ENCODE measurements at places on chromosomes 11 and 22.
A peak's percentile ranks its signal among the peaks of the same experiment; 100 is the strongest.

DNA sequence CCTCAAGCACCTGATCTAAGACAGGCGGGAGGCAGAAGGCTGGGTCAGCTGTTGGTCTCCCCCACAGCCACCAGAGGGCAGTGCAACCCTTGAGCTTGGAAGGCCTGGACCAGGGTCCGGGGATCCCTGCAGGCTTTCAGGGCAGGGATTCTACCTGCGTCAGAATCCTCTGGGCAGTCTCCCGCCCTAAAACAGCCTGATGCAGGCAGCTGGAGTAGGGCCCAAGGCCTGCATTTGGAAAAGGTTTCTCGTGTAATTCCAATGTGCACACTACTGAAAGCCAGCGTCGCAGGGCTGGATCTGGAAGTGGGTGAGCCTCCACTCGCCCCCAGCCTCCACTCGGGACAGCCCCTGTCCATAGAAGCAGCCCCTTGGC, 31.8 kb downstream of the BID start:
- peak; percentile 83 for DNase-seq

GRCh38 chr22:36662981-36663380, 40.6 kb downstream of the CACNG2 start:
- DNase-seq: no peak

DNA sequence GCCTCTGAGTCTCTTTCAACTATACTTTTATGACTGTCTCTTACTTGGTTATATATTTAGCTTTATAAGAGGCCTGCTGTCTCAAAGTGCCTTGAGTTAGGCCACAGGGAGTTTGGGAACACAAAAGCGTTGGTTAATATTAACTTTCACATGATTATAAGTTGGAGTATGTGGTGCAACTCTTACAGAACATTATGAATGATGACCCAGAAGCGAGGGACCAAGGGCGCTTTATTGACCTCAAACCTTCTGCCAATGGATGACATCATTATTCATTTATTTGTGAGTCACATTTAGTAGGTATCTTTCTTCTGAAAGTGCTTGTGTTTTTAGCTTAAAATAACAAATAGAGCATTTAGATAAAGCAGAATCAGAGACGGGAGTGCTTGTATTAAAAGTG, 298.0 kb upstream of the ZC3H12C start:
- DNase-seq: no peak

- no peak for DNase-seq
Observed at GRCh38 chr11:14480716-14481115, 18.9 kb downstream of the COPB1 start.

DNA sequence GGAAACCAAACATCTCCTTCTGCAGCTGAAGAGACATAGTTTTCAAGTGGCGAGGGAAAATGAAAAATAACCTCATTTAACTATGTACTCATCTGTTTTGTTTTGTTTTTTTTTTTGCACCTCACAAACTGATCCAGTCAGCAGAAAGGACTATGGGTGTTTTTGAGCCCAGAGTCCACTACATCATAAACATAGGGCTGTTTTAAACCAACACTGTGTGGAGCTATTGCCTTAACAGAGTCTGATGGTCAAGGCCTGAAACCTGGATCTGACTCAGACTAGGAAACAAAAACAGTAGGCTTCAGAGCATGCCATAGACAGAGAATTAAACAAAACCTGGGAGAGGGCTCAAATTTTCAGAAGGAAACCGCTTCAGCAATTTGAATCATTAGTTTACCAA, 99.3 kb upstream of the FSHB start:
- DNase-seq: no peak

DNA sequence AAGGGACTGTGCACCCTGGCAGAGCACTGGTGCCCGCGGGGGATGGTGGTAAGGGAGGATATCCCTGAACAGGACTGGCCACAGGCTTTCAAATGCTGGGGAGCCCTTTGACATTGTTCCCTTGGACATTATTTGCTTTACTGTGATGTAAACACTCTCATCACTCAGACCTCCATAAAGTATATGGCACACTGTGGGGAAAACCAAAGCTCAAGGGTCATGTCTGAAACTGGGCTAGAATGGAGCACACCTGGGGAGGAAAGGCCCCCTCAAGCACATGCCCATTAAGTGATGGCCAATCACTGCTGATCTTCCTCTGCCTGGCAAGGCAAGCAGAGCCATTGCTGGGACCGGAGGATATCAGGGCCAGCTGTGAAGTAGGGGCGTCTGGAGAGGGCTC, 60.9 kb upstream of the TENM4 start:
- no peak for DNase-seq

GRCh38 chr22:48035897-48036296, 1273.4 kb downstream of the TBC1D22A start:
- no peak for DNase-seq

GRCh38 chr11:117171404-117172061, 7.0 kb upstream of the SIDT2 start:
- no peak for DNase-seq

DNA sequence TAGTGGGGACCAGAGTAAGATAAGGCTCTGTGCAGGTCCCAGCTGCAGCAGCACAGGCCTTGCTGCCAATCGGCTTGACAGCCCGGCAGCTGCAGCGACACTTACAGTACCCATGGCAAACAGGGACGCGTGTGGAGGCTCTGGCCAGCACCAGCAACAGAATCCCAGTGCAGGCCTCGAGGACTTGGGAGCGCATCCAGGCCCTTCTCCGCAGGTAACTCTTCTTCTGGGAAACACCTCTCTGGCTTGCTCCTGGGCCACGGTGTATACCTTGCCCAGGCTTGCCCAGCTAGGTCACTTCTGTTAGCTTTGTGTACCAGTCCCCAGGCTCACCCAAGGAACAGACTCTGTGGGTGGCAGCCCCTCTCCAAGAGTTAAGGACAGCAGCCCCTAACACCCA, 126.7 kb downstream of the CTTN start:
- DNase-seq: no peak

DNA sequence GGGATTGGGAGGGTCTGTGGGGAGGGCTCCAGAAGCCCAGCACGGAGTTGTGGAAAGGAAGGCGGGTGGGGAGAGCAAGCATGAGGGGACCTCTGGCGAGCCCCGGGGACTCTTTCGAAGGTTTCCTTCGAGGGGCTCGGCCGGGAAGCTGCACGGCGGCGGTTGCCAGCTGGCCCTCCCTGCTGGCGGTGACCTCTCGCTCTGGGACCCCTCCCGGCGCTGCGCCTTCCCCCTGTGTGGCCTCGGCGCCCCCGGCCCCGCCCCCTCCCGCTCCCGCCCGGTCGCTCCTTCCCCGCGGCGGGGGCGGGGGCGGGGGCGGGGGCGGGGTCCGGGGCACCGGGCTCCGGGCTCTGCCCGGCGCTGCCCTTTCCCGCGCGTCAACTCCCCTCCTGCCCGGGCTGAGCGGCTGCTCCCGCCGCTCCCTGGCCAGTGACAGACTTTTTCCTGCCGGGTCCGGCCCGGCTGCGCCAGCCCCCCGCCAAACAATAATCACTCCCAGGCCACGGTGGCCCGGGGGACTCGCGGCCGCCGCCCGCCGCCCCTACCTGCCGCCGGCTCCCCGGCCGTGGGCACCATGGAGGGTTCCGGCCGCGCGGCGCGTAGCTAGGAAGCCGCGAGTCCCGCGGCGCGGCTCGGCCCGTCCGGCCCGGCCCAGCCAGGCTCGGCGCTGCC, 941 bp downstream of the CLCF1 start:
- peak; percentile 60 for DNase-seq

DNA sequence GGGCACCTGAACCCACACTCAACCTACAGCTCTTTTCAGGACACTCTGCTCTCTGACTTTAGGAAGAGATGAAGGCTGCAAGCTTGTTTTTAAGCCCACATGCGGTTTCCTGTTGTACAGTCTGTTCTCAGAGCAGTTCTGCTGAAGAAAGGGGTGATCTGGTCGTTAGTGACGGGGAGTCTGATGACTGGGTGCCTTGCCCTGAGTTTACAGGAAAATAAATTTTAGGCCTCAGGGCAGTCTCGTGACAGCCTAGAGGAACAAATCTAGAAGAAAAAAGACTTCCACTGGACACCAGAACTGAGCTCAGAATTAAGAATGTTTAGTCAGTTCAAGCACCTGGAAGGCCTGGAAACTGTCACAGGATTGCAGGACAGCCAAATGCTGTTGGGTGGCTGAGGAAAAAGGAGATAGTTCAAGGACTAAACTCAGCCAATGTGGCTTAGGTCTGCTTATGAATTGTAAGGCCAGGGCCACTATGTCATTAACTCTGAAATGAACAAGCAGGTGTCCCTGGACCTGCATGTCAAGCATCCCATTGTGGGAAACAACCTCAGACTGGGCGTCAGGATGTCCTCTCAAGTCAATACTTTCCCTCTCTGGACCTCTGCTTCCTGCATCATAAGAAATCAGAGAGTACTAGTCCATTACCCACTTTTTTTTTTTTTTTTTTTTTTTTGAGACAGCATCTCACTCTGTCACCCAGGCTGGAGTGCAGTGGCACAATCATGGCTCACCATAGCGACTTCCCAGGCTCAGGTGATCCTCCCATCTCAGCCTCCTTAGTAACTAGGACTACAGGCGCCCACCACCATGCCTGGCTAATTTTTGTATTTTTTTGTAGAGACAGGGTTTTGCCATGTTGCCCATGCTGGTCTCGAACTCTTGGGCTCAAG, 5.7 kb downstream of the PIK3IP1 start:
- DNase-seq: no peak

DNA sequence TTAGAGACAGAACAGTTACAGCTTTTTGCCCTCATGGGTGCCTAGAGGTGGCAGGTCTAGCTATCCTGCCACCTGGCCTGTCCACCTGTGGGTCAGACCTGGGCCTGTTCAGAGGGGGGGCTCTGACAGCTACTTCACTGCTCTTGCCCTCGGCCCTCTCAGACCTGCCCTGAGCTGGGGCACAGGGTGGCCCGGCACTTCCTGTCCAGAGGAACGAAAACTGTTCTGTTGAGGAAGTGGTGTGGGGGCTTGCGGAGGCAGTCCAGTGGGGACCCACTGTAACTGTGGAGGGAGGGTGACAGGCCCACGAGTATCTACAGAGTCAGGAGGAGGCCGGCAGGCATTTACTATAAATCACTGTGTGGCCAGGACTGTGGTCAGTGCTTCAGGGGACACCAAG, 16.2 kb downstream of the TESMIN start:
- DNase-seq: no peak

GRCh38 chr11:129640671-129641070, 175.0 kb upstream of the TMEM45B start:
- DNase-seq: no peak

DNA sequence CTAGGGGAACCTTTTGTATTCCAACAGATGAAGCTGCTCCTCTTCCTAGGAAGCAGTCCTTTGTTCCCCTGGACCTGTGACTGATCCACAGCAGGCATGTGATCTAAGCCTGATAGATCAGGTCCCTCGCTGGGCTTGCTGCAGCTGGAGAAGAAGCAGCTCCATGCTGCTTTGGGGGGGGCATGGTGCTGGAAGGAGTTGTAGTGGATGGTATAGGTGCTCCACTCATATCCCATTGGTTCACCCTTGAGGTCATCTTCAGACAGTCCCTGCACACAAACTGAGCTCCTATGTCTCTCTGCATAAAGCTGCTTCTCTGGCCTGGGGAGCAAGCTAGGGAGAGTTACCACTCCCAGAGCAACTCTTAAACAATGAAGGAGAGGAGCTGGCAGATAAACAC, 9.5 kb upstream of the RIC3 start:
- DNase-seq: no peak

DNA sequence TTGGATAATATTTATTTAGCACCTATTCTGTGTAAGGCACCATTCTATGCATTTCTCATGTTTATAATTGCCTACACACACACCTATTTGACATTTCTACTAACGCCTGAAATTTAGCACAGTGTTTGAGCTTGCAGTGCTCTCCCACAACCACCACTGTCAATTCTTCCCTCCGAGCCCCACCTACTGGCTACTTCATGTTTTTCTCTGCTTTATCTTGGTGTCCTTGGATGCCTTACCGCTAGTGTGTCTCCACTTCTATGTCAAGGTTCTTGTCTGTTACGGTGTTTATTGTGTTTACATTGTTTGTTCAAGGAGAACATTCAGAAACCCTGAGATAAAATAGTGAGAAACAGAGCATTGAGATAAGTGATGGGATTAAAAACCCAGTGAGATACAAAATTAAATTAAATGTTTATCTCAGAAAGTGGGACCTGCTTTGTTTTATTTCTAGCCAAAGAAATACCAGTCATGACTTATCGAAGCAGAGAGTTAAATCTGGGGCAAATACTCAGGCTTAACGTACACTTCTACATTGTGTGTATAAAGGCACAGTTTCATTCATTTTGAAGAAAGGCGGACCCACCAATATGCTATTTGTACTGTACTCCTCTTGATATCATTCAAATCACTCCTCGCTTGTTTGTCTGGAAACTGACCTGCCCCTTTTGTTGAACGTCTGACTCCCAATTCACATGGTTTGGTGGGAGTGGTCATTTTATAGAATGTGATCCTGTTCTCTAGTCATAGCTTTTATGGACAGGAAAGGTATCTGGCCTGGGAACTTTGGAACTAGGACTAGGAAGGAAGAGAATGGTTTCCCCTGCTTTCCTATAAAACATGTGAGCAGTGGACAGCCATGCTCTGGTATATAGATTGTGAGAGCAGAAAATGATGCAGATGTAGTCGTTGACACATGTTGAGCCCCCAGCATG, 39.2 kb upstream of the SLC36A4 start:
- DNase-seq: peak; percentile 33

- no peak for DNase-seq
Observed at GRCh38 chr11:56705784-56706396, 7.0 kb downstream of the OR9G1 start.

DNA sequence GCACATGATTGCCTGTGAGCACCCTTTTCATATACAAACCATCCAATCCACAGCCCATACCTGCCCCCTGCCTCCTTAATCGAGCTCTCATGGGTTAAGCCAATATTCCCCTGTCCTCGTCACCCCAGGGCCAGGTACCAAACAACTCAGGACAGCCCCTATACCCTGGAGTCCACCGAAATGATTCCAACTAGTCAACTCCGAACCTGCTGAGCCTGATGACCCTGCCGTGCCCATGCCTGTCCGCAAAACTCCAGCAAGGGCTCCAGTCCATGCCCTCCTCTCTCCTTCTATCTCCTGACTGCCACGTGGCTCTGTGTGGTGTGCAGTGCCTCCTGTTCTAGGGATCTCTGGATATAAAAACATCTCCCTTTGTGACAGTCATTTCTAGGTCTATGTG, 35.5 kb upstream of the SYT13 start:
- DNase-seq: no peak

GRCh38 chr11:99505316-99505715, 484.6 kb downstream of the CNTN5 start:
- DNase-seq: no peak

- DNase-seq: no peak
Observed at GRCh38 chr22:45442116-45442515, 28.6 kb downstream of the RIBC2 start.

DNA sequence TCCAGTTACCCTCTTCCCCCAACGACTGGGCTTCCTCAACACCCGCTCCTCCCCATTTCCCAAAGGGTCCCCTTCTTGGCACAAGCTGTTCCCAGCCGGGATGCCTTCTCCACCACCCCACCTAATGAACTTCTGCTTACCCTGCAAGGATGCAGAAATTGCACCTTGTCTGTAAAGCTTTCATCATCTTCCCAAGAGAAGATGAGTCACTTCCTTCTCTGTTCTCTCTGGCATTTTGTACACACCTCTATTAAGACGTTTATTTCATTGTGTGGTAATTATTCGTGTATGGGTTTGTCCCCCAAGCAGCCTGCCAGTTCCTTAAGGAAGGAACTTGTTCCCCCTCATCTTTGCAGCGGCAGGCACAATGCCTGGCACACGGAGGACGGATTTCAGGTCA, 351.1 kb downstream of the CADM1 start:
- DNase-seq: no peak

- no peak for DNase-seq
Observed at GRCh38 chr22:27999876-28000275, 80.8 kb upstream of the PITPNB start.

- peak; percentile 40 for DNase-seq
Observed at GRCh38 chr11:111793863-111794262, 27.7 kb upstream of the PPP2R1B start.

- no peak for DNase-seq
Observed at GRCh38 chr11:24556693-24557092, 59.8 kb downstream of the LUZP2 start.

All from retina (tissue), 1 donor.